ENCODE measurements at places on chromosomes 1 and 21.

DNA sequence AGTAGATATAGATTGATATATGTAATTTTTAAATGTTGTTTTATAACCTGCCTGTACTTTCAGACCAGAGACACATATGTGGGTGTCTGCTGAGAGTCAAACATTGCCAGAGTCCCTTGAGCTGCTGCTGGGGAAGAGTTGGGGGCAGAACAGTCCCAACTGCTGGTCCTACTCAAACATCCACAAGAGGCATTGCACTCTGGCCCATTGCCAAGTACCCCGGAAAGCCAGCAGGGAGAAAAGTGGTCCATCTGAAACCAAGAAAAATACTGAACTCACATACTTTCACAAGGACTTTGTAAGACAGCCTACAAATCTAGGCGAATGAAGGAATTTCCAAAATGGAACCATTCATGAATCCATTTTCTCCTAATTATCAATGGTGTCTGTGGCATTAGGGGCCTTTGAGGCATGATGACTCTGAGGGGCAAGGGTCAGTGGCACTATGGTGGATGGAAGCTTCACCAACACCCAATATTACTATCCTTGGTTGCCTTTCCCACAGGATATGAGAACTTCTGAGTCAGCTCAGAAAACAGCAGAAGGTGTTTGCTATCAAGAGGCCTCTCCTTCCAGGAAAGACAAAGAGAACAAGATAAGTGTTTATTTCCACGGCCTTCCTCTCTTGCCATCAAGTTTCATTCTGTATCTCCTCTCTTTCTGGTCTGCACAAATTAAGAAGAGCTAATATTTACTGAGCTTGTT is 7.3 kb upstream of the TBX15 start:
- DNase-seq = no peak

GRCh38 chr1:71770121-71770520 is 512.2 kb downstream of the NEGR1 start:
- peak; percentile 35 for DNase-seq

DNA sequence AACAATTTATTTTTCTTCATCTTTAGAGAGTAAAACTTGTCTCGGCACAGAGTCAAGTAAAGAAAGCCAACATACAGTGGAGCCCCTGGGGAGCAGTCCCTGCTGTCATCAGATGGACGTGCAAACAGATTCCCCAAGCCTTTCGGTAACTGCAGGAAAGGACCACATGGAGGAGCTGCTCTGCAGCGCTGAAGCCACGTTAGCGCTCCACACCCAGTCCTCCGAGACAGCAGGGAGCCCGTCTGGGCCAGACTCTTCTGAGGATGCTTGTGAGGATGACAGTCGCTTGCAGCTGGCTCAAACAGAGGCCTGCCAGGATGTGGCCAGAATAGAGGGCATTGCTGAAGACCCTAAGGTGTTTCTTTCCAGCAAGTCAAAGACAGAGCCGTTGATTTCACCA is 77.1 kb upstream of the SCCPDH start:
- no peak for DNase-seq

DNA sequence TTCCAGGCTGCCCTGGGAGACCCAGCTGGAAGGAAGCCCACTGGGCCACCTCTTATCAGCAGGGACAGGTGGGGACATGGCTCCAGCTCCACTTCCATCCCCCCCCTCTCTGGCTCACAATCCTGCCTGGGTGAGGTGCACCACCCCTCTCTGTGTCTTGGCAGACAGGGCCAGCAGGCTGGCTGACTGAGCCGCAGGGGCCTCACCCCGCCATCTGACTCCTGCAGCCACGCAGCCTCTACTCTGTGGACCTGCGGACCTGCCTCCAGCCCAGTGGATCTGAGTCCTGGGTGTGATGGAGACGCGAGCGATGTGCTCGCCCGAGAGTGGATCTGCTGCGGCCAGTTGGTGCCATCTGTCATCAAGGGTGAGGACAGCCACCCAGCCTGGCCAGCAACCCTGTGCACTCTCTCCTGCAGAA is 30.1 kb downstream of the RCC2 start:
- no peak for DNase-seq

DNA sequence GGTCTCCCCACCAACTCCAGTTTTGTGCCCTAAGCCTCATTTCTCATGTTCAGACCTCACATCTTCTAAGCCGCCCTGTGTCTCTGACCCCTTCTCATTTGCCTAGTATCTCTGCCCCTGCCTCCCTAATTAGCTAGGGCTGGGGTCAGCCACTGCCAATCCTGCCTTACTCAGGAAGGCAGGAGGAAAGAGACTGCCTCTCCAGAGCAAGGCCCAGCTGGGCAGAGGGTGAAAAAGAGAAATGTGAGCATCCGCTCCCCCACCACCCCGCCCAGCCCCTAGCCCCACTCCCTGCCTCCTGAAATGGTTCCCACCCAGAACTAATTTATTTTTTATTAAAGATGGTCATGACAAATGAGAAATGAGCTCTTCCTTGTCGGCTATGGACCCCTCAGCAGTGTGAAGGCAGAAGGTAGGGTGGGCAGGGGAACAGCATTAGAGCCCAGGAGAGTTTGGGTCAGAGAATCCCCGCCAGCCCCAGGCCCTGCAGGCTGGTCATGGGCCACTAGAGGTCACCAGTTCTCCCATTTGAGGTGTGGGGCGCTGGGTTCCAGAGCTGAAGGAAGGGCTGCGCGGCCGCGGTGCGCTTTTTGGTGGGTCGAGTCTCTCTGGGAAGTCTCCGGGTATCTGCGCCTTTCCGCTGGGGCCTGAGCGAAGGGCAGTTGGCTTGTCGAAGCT is 11.5 kb downstream of the ADAMTSL4 start:
- DNase-seq = no peak

- no peak for DNase-seq
These were observed 3.8 kb downstream of the LAMC1 start for GRCh38 chr1:183027031-183027430.

All from Jurkat, Clone E6-1 (cell line).